ENCODE measurements at places on chromosomes 13 and 19.

DNA sequence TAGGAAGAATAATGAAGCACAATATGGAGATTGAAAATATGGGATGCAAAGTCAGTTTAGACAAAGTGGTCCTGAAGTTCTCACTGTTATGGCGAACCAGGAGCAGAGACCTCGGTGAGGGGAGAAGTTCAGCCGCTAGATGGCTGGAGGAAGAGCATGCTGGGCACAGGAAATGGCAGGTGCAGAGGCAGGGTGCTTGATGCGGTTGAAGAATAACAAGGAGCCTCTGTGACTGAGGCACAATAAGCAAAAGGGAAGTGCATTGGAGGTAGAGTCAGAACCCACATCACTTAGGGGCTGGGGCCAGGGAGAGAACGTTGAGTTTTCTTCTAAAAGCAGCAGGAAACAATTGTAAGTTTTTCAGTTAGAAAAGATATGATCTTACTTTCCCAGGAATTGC lies 1725.2 kb downstream of the EFNB2 start:
- no peak for DNase-seq

DNA sequence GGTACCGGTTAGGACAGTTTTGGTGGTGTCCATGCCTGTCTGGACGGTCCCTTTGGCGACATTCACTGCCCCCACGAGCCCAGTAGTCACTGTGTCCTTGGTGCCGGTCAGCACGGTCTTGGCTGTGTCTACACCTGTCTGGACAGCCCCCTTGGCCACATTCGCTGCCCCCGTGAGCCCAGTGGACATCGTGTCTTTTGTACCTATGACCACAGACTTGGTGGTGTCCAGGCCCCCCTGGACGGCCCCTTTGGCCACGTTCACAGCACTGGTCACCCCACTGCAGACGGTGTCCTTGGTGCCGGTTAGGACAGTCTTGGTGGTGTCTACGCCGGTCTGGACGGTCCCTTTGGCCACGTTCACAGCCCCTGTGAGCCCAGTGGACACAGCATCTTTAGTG lies 6.2 kb downstream of the PLIN4 start:
- DNase-seq = no peak

GRCh38 chr13:59501004-59501403 lies 662.7 kb downstream of the DIAPH3 start:
- no peak for DNase-seq

DNA sequence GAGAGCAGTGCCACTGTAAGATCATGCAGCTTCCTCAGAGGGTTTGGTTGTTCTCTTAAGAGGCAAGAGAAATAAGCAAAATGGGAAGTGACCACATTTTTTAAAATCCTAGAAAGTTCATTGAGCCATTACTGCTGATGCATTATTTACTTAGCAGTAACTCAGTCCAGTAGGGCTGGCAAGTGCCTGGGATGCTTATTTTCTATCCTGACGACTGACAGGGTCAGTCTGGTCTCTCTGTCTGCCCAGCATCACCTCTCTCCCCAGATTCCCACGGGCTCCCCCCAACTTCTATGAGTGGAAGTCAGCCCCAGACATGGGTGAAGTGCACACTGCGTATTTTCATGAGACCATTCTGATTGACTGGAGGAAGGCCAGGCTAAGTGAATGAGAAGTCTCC lies 10.4 kb downstream of the SHISA2 start:
- DNase-seq = no peak

DNA sequence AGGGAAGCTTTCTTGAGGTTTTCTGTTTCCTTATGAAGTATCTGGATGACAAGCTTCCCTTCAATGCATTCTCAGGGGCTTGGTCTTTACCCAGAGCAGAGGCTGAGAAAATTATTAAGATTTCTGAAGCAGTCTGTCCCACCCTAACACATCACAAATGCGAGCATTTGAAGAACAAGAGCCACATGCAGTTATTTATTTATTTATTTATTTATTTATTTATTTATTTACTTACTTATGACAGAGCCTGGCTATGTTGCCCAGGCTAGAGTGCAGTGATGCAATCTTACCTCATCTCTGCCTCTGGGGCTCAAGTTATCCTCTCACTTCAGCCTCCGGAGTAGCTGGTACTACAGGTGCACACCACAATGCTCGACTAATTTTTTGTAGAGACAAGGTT lies 38.4 kb downstream of the SPRYD7 start:
- no peak for DNase-seq

Data from stimulated activated CD4-positive, alpha-beta T cell treated with anti-CD3 and anti-CD28 coated beads, TNF-alpha, amount 100 ng/mL, for 4 hours (primary cell).